Activated T-helper 9 cell treated with anti-CD3 and anti-CD28 coated beads, Interleukin-2, amount 50 U/mL, for 16 hours (primary cell): ENCODE measurements at places on chromosomes 6 and 20.

- DNase-seq: no peak
These were observed 54.3 kb downstream of the PDE7B start for GRCh38 chr6:135905604-135906300.

DNA sequence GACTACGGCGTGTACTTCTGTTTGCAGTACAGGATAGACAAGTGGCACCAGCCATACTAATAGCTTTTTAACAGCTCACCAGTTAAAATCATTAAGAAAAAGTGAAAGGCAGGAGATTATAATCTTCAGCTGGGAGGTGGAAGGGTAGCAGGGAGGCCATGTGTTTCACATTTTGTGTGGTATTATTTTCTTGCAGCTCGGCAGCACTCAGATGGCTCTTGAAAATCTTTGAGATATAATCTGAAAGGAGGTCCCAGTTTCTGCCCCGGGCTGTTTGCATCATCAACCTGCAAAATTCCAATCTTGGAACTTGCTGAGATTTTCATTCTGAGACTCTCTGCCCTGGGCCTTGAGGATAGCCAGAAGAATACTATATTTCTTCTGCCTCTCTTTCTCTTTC, 87.5 kb upstream of the HDAC2 start:
- DNase-seq: no peak

DNA sequence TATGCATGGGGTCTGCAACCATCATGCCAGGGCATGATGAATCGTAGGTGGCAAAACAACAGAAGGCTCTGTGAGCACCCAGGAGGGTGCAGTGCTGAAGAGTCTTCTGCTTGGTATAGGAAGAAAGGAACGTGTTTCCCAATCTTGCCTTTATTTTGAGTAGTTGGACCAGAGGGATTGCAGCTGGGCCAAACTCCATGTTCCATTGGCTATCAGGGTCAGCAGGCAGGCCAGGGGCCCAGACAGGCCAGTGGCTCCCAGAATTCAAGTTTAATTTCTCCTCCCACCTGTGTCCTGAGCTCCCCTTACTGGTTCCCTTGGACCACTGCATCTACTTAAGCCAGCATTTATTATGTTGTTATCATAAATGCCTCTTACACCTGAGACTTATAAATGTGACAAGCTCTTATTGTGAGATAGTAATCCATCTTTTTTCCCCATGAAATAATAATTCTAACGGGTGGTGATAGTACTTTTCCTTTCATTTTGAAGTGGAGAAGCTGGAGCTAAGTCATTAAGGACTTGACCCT, 918 bp upstream of the TRIM38 start:
- DNase-seq: no peak

DNA sequence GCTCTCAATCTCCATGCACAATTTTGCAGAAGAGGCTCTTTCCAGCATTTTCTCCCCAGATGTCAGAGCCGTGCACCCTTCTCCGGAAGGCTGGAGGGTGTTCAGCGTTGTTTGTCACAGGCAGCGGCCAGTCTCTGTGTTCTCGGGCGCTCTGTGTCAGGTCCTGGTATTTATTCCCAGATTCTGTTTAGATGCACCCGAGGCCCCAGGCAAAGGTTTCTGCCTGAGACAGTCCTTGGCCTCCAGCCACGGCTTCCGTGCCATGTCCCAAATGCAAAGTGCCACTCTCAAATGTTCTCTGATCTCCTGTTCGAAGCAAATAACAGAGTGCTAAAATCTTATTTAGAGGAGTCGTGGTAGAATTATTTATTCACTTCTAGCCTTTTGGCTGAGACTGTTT, 140.3 kb upstream of the AGPAT4 start:
- DNase-seq: no peak

GRCh38 chr20:51422514-51423289, 119.8 kb downstream of the NFATC2 start:
- no peak for DNase-seq

DNA sequence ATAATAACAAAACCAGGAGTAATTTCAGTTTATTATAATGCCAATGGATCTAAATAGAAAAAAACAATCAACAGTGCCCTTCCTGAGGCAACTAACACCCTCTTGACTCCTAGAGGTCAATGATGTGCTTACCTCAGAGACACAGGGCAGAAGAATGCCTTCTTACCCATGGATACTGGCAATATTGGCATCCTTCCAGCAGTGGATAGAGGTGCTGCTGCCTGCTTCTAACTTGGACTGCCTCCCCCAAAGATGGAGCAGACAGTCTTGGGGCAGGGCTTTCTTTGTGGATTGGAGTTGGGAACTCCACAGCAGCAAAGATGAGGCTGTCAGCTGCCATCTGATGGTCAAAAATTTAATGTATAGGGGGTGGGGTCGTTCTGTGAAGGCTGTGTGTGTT, 78.7 kb downstream of the AK9 start:
- no peak for DNase-seq

GRCh38 chr6:21176197-21176596, 417.4 kb upstream of the SOX4 start:
- DNase-seq: no peak

DNA sequence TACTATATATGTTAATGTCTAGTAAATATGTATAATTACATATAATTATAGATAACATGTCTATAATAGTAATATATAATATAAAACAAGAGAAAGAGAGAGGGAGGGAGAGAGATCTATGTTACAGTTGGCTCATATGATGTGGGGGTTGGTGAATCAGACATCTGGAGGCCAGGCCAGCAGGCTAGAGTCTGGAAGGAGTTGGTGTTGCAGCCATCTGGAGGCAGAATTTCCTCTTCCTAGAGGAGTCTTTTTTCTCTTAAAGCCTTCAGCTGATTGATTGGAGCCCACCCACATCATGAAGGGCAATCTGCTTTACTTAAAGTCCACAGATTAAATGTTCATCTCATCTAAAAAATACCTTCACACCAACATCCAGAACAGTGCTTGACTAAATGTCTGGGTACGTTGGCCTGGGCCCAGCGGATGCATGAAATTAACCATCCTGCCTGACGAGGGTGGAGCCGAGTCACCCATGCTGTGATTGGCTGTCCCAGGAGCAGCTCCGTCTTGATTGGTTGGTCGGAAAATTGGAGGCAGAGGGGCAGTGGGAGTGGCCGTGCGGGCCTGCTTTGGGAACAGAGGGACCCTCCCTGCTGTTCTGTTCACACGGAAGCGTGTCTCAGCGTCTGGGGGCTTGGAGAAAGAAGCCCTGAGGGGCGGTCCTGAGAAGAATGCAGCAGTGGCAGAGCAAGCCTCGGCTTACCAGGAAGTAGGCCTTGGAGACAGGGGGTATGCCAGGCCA, 392.4 kb downstream of the QKI start:
- DNase-seq: no peak

DNA sequence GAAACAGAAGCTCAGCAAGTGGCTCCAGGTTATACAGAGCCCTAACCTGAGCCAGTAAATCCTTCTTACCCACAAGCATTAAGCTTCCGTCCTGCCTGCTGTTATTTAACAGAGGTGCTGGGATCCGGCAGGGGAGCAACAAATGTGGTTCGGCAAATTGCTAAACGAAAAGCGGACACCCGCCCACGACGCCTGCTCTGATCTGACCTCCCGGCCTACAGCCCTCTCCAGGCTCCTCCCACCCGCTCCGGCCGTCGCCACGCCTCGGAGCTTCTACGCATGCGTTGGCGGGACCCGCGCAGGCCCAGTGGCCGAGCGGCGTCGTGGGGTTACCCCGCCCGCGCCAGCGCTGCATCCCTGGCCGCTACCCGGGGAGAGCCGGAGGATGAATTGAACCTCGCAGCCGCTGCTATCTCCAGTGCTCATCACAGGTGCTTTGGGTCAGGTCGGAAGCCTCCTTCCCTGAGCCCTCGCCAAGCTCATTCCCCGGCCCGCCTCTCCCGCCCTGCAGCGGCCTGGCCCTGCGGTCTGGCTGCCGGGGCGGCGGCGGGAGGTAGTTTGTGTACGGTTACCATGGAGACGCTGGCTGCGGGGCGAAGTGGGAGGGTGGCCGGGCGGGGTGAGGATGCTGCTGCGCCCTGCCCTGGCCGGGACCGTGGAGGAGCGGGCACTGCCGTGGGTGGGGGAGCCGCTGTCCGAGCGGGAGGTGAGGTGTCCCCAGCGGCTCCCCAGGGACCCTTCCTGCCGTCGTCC, at the start of gene ARMC2:
ARMC2 (plus strand) TSS at position 307 of the 753 bp plus-strand sequence. CDS start 5,846 bp downstream, outside the sequence.
- DNase-seq: peak; percentile 80

- DNase-seq: no peak
These were observed 3.6 kb downstream of the DOP1A start for GRCh38 chr6:83071023-83071422.

DNA sequence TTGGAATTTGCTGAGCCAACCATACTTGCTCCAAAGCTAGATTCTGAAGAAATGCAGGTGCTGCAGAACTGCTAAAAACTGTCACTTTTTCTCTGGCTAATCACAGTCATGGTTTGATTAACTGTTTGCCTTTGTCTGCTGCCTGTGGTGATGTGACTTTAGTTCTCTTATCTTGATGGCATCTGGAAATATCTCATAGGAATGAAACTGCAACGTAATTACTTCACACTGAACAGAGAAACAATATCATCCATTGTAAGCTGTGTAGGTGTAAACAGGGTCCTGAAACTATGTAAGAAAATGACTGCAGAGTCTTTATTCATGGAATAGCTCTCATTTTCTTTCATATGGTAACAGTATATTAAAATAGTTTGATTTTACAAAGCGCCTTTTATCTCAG, 721.9 kb upstream of the HS3ST5 start:
- no peak for DNase-seq

GRCh38 chr6:46894433-46894832, 27.3 kb downstream of the ADGRF5 start:
- DNase-seq: no peak

DNA sequence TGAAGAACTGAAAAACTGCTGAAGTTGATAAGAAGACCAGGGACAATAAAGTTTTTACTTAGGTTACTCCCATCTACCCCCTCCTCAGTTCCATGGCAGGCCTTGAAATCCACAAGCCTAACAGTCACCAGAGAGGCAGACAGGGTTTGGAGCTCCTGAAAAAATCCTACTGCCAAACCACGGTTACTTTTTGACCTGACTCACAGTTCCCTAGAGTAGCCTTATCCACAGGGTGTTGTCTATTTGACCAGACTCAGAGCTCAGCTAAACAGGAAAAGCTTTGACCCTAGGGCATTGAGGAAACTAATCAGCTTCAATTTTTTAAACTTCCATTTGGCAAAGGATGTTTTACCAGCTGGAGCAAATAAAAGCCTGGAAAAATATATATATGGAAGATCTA, 257.7 kb upstream of the NT5E start:
- DNase-seq: no peak

GRCh38 chr6:157246048-157246630, 77.2 kb downstream of the TMEM242 start:
- DNase-seq: no peak

- no peak for DNase-seq
These were observed 49.2 kb downstream of the FYN start for GRCh38 chr6:111823831-111824607.

DNA sequence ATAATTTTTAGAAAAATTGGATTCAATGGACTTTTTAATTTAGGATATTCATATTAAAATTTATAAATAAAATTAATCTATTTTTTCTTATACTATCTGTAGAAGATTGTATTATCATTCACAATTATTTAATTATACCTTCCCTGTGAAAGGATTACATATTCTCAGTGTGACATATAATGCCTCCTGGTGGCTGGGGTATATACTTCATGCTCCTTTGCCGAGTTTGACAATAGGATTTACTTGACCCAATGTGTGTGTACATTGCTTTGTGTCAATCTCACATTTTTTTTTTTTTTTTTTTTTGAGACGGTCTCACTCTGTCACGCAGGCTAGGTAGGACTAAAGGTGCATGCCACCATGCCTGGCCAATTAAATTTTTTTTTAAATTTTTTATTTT, 230.0 kb upstream of the CHD6 start:
- DNase-seq: no peak

DNA sequence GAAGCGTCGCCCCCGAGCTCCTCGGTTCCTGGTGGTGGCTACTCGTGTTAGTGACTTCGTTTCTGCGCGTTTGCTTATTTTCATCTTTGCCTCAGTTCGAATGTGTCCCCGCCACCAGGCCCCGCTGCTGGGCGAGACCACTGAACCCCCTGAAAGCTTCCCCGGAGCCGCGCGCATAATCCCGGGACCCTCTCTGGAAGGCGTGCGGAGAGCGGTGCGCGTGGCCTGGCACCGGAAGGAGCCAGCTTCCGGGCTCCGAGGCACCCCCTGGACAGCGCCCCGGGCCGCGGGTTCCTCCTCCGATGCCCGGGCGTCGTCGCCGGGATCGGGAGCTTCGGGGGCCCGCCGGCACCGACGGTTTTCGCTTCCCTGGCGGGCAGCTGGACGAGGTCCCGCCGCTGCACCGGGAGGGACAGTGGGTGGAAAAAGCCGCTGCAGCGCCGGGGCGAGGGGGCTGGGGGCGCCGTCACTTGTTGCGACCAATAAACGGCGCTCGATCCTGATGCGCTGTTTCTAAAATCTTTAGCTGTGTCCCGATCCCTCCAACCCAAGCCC, 643 bp upstream of the SLC35D3 start:
- DNase-seq: no peak

DNA sequence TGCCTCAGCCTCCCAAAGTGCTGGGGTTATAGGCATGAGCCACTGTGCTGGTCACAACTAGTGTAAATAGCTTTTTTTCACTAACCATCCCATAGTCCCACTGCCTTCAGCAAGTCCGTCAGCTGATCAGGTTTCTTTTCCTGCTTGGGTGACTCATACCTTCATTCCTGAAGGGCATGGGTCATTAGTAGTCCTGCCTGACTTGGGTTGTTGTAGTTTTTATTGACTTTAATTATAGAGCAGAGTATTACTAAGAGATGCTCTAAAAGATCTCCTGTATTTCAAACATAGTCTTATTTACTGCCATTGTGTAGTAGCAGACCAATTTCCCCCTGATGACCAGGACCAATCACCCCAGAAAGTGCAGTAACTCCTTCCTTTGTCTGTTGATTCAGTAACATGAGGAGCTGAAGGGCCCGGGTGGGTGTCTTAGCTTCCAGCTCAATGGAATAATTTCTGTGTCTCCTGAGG, 25.8 kb downstream of the HLA-C start:
- DNase-seq: no peak

GRCh38 chr6:157020881-157021343, 243.7 kb downstream of the ARID1B start:
- peak; percentile 42 for DNase-seq

DNA sequence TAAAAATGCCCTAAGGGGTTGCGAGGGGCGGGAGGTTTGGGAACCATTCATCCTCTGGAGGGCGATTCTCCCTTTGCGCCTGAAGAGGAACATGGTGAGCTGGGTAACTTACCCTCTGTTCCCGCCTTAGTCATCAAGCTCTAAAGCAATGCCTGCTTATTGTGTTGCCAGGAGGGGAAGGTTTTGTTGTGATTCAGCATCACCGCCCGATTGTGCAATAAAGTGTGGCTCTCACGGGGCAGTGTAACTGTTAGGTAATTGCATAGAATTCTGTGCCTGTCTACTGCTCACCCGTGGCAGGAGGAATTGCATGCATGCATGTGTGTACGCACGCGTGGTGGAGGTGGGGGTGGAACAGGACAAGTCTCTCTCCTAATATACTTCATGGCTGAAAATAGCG, 95.5 kb upstream of the AGPAT4 start:
- DNase-seq: no peak

DNA sequence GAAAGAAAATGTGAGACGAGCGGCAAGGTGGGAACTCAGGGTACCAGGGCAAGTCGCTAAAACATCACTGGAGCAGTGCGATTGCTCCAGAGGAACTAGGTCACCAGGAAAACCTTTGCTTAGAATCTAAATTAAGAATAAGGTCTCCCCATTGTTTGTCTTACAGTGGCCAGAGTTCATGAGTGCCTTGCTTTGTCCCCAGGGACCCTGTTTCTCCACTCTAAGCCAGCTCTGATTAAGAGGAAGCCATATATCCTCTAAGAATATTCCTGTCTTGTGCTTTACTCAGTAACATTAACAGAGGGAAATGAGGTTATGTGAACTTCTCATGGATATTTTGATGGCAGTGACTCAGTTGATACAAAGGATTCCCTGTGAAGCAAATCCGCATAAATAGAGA, 305.8 kb downstream of the CD83 start:
- DNase-seq: no peak
